ENCODE measurements at places on chromosomes 6 and 20.

DNA sequence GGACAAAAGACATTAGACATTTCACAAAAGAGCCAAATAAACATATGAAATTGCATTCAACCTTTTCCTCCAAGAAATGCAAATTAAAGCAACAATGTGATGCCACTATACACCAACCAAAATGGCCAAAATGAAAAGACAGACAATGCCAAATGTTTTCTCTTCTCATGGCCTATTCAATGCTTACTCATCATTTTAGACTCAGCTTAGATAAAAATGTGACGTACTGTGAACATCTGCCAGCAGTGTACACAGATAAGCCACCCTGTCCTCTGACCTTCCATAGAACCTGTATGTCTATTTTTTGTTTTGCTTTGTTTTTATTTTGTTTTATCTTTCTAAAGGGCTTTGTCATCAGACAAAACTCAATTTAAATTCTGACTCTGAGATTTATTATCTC lies 385.2 kb downstream of the FRK start:
- H3K27ac ChIP-seq = no peak overlapping the region
- no peaks in the 10 kb centered on the region for H3K4me1 ChIP-seq
- H3K36me3 ChIP-seq = no peaks in the 10 kb centered on the region
- DNase-seq = no peak
- H3K27me3 ChIP-seq = no peaks in the 10 kb centered on the region

DNA sequence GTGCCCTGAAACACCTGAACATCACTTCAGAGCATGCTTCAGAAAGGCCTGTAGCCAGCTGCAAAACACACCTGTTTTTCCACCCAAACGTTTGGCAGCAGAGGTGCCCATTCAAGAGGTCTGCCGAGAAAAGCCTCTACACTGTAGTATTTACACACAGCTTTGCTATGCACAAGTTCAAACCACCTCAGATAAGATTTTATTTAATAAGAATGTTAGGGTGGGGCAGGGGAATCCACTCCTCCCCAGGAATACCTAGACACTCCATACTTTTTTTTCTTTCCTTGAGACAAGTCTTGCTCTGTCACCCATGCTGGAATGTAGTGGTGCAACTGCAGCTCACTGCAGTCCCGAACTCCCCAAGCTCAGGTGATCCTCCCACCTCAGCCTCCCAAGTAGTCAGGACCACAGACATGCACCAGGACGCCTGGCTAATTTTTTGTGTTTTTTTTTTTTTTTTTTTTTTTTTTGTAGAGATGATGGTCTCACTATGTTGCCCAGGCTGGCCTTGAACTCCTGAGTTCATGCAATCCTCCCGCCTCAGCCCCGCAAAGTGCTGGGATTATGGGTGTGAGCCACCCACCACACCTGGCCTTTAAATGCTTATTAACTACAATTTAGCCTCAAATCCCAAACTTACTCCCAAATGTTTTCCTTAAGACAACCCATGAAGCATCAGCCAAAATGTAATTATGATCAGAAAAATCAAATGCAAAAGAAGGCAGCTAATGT lies 9.7 kb downstream of the MRPL14 start:
- H3K27ac ChIP-seq = no peak overlapping the region
- no peaks in the 10 kb centered on the region for H3K36me3 ChIP-seq
- no peak overlapping the region for H3K4me3 ChIP-seq
- H3K4me1 ChIP-seq = peaks cover 5% of the 10 kb centered on the region
- no peaks in the 10 kb centered on the region for H3K27me3 ChIP-seq

DNA sequence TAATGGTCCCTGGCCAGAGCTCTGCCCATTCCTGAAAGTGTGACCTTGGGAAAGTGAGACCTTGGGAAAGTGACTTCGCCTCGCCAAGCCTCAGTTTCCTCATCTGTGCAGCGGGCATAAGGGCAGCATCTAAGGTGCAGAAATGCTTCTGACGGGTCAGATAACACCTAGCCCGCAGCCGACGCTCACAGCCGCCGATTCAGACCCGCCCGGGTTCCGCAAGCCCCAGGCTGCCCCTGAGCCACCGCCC lies 486 bp downstream of the FKBP1A start:
- peaks cover 25% of the 10 kb centered on the region for H3K27me3 ChIP-seq
- peaks cover 30% of the 10 kb centered on the region for H3K4me1 ChIP-seq
- DNase-seq = no peak
- H3K4me3 ChIP-seq = peak overlapping the region; percentile 93
- H3K27ac ChIP-seq = peak overlapping the region; percentile 93

- peak overlapping the region; percentile 75 for H3K4me3 ChIP-seq
- peaks cover 11% of the 10 kb centered on the region for H3K27me3 ChIP-seq
- DNase-seq = peak; percentile 38
- no peak overlapping the region for H3K27ac ChIP-seq
These were observed 2.1 kb upstream of the RBM38 start for GRCh38 chr20:57388953-57389694.

DNA sequence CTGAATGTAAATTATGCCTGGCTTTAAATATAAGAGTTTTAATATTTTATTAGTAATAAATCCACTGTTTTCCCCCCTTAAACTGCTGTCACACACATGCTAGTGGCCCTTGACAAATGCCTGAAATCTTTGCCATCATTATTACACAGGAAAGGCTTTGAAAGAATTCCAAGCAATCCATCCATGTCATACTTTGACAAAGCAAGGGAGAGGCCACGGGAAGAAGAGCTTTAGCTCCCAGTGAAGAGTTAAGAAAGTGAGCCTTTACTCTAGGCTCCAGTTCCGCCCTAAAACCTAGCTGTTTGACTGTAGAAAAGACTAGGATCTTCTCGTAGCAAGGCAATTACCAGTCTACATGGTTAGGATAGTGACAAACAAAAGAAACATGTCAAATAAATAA lies 147.9 kb downstream of the GMDS start:
- peak overlapping the region; percentile 70 for H3K4me3 ChIP-seq
- DNase-seq = no peak
- no peaks in the 10 kb centered on the region for H3K36me3 ChIP-seq
- H3K4me1 ChIP-seq = peaks cover 7% of the 10 kb centered on the region

- H3K27me3 ChIP-seq = peaks cover 2% of the 10 kb centered on the region
- no peak overlapping the region for H3K27ac ChIP-seq
- H3K4me1 ChIP-seq = no peaks in the 10 kb centered on the region
- no peak for DNase-seq
- no peak overlapping the region for H3K4me3 ChIP-seq
These were observed 23.3 kb downstream of the HSF2 start for GRCh38 chr6:122422614-122423267.

DNA sequence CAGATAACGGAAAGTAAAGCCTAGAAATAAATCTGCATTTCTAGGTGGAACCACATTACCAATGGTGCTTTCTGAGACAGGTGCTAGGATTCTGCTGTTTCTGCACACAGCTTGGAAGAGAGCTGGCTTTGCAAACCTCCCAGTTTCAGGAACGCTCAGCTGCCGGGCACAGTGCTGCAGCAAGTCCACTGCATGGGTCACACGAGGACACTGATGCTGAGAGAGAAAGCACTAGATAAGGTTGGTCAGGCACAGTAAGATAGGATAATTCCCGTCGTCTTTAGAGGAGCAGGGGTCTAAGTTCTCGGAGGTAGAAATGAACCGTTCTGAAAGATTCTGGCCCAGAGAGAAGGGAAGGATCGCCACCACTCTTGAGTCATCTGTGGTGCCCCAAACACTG lies 11.0 kb downstream of the UNC93A start:
- peaks cover 5% of the 10 kb centered on the region for H3K27me3 ChIP-seq
- DNase-seq = no peak
- peaks cover 1% of the 10 kb centered on the region for H3K4me1 ChIP-seq
- peaks cover 11% of the 10 kb centered on the region for H3K36me3 ChIP-seq
- no peak overlapping the region for H3K27ac ChIP-seq

DNA sequence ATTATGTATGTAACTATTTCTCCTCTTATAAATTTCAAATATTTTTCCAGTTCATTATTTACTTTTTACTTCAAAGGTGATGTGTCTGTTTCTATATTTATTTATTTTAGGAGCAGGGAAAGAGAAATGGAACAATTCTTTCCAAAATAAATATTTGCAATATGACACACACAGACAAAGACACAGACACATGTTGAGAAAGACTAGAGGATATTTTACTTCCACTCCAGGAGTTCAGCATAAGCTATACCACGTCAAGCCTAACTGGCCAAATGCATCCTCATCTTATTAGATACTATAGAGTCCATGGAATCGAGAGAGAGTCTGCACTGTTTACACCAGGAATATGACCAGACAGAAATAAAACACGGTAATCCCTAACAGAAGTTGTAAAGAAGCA lies 13.3 kb downstream of the RALGAPA2 start:
- no peak overlapping the region for H3K4me3 ChIP-seq
- peaks cover 9% of the 10 kb centered on the region for H3K4me1 ChIP-seq
- DNase-seq = no peak
- H3K27me3 ChIP-seq = peaks cover 2% of the 10 kb centered on the region
- no peak overlapping the region for H3K27ac ChIP-seq
- peaks cover 6% of the 10 kb centered on the region for H3K36me3 ChIP-seq

- H3K36me3 ChIP-seq = no peaks in the 10 kb centered on the region
- no peaks in the 10 kb centered on the region for H3K4me1 ChIP-seq
- H3K4me3 ChIP-seq = no peak overlapping the region
- H3K27me3 ChIP-seq = peaks cover 2% of the 10 kb centered on the region
These were observed 1026.1 kb downstream of the KIF16B start for GRCh38 chr20:15547119-15547518.

DNA sequence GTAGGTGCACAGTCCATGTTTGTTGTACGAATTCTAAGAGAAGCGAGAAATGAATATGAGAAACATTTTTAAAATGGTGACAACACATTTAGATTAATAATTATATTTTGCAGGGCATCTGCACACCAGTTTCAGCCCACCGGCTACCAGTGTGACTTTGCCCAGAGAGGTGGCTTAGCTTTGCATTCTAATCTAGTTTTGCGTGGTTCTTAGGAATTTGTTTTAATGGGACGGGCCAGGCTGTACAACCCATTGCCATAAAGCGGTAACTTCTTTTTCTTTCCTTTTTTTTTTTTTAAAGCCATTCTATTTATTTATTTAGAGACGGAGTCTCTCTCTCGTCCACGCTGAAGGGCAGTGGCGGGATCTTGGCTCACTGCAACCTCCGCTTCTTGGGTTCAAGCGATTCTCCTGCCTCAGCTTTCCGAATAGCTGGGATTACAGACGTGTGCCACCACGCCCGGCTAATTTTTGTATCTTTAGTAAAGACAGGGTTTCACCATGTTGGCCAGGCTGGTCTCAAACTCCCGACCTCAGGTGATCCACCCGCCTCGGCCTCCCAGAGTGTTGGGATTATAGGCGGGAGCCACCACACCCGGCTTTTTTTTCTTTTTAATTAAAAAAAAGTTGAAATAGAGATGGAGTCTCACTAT lies 829 bp downstream of the MANBAL start:
- no peak for DNase-seq
- peak overlapping the region; percentile 48 for H3K27ac ChIP-seq
- H3K27me3 ChIP-seq = peaks cover 5% of the 10 kb centered on the region

- peaks cover 27% of the 10 kb centered on the region for H3K4me1 ChIP-seq
- peak overlapping the region; percentile 33 for H3K27ac ChIP-seq
- no peak for DNase-seq
These were observed 47.9 kb upstream of the CLDN20 start for GRCh38 chr6:155215906-155216305.

DNA sequence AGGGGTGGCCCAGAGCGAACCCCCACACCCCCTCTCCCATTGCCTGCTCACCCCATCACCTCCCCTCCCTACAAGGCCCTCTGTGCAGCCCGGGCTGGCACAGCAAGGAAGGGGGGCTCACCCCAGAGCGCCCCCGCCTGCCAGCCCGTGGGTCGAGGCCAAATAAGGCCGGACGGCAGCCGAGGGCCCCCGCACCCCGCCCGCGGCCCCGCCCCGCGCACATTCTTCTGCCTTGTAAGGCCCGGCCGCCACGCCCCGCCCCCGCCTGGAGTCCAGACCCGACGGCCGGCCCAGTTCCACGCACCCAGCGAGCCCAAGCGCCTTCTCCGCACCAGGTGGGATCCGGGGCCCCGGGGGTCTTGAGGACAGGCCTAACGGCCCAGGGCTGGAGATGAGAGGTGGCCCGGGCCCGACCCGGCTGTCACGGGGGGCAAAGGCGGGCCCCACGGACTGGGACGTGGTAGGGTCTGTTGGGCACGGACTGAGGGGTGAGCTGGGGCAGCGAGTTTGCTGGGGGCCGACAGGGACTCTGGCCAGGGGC lies at the start of gene MYL9:
Gene MYL9 (plus strand): TSS at position 293 of the 541 bp plus-strand sequence. CDS start 3,366 bp downstream, outside the sequence.
- no peaks in the 10 kb centered on the region for H3K36me3 ChIP-seq
- no peaks in the 10 kb centered on the region for H3K4me1 ChIP-seq
- H3K4me3 ChIP-seq = peak within 1 kb of the TSS; percentile 12
- H3K27me3 ChIP-seq = peaks cover 6% of the 10 kb centered on the region

DNA sequence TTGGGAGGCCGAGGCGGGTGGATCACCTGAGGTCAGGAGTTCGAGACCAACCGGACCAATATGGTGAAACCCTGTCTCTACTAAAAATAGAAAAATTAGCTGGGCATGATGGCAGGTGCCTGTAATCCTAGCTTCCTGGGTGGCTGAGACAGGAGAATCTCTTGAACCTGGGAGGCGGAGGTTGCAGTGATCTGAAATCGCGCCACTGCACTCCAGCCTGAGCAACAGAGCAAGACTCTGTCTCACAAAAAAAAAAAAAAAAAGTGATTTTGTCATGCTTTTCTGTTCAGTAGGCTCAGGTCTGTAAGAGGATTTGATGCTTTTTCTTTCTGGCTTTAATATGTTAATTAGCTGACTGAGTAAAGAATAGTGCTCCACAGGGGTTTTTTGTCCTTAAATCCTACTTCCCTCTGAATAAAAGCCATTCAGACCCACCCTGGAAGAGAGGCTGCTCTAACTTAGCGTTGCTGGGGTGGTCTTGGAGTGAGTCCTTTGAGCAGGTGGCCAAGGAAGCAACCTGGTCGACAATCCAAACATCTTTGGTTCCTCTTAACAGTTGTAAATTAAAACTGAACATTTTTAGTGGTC lies 19.0 kb downstream of the MCM8 start:
- H3K4me1 ChIP-seq = no peaks in the 10 kb centered on the region
- H3K4me3 ChIP-seq = no peak overlapping the region
- H3K27me3 ChIP-seq = no peaks in the 10 kb centered on the region
- no peak for DNase-seq
- H3K36me3 ChIP-seq = no peaks in the 10 kb centered on the region

DNA sequence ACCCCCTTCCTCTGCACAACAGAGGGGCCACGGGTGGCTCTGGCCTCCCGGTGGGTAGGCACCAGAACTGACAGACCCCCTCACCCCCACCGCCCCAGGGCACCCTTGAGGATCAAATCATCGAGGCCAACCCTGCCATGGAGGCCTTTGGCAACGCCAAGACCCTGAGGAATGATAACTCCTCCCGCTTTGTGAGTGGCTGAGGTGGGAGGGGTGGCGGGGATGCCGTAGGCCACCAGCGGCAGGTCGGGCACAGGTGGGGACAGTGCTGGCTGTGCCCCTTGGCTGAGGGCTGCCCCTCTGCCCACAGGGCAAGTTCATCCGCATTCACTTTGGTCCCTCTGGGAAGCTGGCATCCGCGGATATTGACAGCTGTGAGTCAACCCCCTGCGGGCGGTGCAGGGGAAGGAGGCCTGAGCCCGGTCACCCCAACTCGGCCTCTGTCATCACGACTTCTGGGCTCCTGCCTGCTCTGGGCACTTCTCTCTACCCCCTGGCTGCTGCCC lies 29.1 kb downstream of the MYH7B start:
- H3K27ac ChIP-seq = no peak overlapping the region
- H3K4me3 ChIP-seq = peak overlapping the region; percentile 4
- no peaks in the 10 kb centered on the region for H3K36me3 ChIP-seq
- H3K4me1 ChIP-seq = peaks cover 26% of the 10 kb centered on the region
